ENCODE measurements at places on chromosomes 2 and 18.

- no peak for DNase-seq
Observed at GRCh38 chr2:108351889-108352288, 25.9 kb upstream of the SULT1C4 start.

DNA sequence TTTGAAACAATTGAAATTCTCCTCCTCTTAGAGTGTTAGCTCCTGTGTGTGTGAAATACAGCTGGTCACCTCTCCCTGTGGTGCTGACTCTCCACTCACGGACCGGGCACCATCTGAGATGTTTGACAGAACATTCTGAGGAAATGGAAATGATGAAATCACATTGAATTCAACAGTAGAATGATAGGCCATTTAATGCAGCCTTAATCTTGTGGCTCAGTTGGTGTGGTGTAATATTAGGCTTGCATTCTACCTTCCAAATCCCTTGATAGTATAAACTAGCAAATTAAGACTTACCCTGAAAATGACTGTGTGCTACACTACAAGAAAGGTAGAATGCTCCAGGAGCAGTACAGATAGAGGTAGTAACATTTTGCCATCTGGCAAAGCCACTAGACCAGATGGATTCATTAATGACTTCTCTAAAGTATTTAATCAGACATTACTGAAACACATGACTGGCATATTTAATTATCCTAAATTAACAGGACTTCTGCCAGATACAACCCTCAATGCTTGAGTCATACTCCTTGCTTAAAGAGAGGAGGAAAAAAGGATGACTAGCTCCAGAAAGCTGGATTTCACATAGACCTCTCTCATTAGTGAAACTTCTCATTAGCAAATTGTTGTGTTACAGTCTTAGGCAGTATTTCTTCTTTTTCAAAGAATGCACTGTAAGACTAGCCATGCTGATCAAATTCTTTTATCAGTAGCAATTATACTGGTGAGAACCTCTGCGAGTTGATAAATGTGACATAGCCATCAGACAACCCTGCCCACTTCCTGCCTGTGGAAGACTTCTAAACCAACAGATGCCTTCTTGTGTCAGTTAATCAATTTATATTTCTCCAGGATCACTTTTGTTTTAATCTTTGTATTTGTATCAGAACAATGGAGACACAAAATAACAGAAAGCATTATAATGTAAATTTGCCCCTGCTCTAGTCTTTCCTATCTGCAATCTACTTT lies 80.6 kb downstream of the EML6 start:
- no peak for DNase-seq

DNA sequence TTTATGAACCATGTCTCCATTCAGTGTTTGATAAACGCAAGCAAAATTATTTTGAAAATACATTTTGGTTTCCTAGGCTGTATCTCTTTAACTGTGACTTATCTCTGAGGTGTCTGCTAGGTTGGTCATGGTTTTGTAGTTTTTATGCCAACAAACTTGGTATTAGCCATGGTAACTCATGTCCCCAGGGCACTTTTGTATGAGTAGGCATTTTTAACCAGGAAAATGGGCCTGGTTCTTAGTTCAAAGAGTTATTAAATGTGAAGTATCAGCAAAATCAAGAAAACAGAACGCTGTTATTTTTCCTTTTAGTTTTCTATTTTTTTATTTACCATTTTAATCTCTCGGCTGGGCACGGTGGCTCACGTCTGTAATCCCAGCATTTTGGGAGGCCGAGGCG lies 179.3 kb upstream of the LHCGR start:
- no peak for DNase-seq

GRCh38 chr18:46400449-46400848 lies 256.6 kb downstream of the LOXHD1 start:
- DNase-seq = no peak

DNA sequence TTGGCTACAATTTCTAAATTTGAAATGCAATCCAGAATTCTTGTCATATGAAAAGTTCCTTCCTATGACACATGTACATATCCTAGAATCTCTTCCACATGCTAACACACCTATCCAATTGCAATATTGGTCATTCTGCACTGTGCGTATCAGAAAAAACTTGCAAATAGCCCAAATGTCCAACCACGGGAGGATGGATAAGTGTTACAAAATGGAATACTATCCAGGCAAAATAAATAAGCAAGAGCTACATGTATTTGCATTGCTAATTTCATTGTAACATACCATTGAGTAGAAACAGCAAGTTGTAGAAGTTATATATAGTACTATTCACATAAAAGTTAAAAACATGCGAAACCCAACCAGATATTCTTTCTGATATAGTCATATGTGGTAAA lies 15.6 kb upstream of the RHOB start:
- no peak for DNase-seq

- DNase-seq = no peak
Observed at GRCh38 chr18:59202258-59202820, 17.6 kb upstream of the GRP start.

Measured in stimulated activated CD8-positive, alpha-beta memory T cell treated with anti-CD3 and anti-CD28 coated beads, Interleukin-2, amount 100 ng/mL, for 1 hour (primary cell).